ENCODE measurements at places on chromosomes 4 and X.
A peak's percentile ranks its signal among the peaks of the same experiment; 100 is the strongest.

- DNase-seq, result peak; percentile 30
Observed at GRCh38 chrX:137565921-137566745, at the start of gene ZIC3. Gene ZIC3 (plus strand): TSS chrX:137566127. CDS start chrX:137566692, 565 bp downstream.

DNA sequence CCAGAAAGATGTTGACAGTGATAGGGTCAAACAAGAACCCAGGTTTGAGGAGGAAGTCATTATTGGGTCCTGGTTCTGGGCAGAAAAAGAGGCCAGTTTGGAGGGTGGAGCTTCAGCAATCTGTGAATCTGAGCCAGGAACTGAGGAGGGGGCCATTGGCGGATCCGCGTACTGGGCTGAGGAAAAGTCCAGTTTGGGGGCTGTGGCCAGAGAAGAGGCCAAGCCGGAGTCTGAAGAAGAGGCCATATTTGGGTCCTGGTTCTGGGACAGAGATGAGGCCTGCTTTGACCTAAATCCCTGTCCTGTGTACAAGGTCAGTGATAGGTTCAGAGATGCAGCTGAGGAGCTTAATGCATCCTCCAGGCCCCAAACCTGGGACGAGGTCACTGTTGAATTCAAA lies 3.7 kb downstream of the GPRASP2 start:
- DNase-seq, result no peak

GRCh38 chr4:7686070-7686870 lies 251.5 kb upstream of the PSAPL1 start:
- DNase-seq, result no peak

GRCh38 chr4:92232566-92232965 lies 71.2 kb upstream of the GRID2 start:
- DNase-seq, result no peak

GRCh38 chr4:1720163-1720983 lies 750 bp downstream of the TMEM129 start:
- DNase-seq, result peak; percentile 16

DNA sequence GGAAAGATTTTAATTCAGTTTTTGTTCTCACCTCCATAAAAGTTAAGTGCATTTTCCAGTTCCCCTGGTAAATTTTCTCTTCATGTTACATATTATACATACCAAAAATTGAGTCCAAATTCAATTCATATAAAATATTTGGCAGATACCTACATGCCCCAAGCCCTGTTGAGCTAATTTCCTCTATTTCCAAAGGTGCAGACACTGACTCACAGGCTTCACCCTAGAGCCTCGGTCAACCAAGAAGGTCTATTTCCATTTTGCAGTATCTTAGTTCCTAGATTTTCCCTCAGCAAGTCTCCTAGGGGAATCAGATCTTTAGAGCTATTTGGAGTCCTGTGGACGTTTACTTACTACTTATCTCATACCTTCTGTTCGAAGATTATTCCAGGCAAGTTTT lies 174.4 kb downstream of the TSPAN5 start:
- DNase-seq, result no peak

DNA sequence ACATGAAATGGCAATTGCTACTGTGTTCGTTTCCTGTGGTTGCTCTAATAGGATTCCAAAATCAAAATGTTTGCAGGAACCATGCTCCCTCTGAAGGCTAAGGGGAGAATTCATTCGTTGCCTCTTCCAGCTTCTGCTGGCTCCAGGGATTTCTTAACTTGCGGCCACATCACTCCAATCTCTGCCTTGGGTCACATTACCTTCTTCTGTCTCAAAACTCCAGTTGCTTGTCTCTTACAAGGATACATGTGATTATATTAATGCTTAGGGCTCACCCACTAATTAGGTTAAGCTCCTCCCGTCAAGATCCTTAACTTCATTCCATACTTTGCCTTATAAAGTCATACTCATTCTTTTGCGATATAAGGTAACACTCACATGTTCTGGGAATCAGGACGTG lies 208.4 kb downstream of the RBM46 start:
- no peak for DNase-seq

GRCh38 chr4:1172228-1172851 lies at the start of gene SPON2:
Gene SPON2 (minus strand): TSS chr4:1172583.
- no peak for DNase-seq

- DNase-seq, result no peak
Observed at GRCh38 chr4:120671538-120671937, 251.0 kb downstream of the PRDM5 start.

GRCh38 chrX:118498351-118498750 lies 2.7 kb downstream of the DOCK11 start:
- no peak for DNase-seq

DNA sequence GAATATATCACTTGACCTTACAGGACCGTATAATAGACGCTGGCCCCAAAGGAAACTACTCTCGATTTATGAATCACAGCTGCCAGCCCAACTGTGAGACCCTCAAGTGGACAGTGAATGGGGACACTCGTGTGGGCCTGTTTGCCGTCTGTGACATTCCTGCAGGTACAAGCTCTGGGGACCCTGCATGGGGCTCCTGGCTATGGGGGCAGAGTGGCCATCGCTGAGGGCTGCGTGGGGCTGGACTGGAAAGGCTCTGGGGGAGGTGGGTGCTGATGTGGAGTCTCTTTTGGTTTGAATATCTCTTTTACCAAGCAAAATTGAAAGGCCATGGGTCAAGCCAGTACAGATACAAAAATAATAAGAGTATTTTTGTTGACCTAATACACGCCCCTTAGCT lies 33.9 kb downstream of the NELFA start:
- DNase-seq, result no peak

GRCh38 chr4:145301386-145302080 lies 121.1 kb upstream of the OTUD4 start:
- DNase-seq, result peak; percentile 61

DNA sequence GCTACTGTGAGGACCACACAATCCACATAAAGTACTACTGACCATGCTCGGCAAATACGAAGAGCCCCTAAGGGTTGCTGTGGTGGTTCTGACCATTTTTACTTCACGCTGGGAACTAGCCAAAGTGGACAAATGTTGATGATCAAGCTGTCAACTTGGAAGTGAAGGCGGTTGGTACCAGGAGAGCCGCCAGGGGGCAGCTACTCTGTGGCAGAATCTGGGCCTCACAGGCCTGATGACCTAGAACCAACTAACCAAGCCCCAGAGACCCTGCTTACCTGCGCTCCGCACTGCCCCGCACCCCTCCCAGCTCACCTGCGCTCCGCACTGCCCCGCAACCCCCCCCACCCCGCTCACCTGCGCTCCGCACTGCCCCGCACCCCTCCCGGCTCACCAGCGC lies 5.6 kb downstream of the GAK start:
- no peak for DNase-seq

DNA sequence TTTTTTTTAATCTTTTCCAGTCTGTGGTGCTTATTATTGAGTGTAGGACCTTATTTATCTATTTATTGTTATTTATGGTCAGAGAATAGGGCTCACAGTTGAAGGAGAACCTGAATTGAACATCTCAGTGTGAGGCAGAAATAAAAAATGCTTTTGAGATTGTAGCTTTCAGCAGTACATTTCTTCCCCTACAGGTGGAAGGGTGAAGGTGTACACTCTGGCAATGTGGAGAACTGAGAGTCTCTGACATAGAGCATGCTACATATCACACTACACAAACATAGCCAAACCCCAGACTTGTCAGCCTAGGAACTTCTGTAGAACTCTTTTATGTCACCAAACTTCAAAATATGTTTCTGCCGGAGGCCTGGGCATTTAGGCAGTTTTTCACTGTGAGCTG lies 140.2 kb downstream of the STIM2 start:
- DNase-seq, result no peak

DNA sequence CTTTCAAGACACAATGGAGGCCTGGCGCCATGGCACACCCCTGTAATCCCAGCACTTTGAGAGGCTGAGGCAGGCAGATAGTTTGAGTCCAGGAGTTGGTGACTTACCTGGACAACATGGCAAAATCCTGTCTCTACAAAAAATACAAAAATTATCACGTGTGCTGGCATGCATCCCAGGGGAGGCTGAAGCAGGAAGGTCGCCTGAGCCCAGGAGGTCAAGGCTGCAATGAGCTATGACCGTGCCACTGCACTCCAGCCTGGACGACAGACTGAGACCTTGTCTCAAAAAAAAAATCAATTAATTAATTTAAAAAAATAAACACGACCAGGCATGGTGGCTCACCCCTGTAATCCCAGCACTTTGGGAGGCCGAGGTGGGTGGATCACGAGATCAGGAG lies 2.0 kb upstream of the CTPS2 start:
- DNase-seq, result no peak

DNA sequence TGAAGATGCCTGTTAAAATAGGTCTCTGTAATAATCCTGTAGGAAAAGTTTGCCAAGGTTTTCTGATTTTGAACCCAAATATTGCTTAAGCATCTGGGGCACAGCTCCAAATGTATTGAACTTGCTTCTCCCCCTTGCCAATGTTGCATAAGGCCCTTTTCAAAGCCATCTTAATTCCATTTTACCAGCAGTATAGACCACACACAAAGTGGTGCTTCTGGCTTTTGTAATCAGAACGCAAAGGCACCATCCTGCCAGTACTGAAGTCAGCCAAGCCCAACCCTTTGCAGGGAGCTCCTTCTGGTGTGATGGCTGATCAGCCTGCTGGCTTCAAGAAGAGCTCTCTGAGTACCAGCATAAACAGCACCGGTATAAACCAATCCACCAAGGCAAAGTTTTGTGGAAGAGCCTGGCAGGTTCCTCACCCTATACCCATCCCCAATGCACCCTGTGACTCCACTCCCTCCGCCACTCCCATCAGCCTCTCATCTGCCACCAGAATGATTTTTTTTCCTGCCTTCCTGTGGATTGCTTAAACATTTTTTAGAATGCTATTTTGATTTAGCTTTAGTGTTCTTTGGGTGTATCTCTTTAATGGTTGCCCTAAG lies 39.2 kb upstream of the USP9X start:
- peak; percentile 56 for DNase-seq

- DNase-seq, result no peak
Observed at GRCh38 chr4:150931796-150932195, 83.3 kb downstream of the LRBA start.

DNA sequence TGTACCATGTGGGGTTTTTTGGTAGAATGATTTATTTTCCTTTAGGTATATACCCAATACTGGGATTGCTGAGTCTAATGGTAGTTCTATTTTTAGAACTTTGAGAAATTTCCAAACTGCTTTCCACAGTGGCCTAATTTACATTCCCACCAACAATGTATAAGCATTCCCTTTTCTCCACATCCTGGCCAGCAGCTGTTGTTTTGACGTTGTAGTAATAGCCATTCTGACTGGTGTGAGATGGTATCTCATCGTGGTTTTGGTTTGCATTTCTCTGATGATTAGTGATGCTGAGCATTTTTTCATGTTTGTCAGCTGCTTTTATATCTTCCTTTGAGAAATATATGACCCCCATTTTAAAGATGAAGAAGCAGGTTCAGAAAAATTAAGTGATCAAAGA lies 153.7 kb downstream of the CBR4 start:
- peak; percentile 98 for DNase-seq

DNA sequence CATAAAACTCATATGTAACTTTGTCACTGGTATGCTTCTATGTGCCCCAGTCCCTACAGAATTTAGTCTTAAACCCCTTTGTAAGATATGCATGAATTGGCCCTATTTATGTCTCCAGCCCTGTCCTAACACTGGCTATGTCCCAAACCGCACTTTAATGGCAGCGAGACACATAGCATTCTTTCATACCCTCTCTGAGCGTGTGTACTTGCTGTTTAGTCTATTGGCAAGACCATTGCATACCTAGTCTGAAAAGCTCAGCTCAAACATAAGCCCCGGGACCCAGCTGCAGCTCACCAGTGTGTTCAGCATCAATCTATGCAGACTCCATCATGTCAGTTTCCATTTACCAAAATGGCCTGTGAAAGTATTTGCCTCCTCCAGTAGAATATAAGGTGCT lies 1018.4 kb upstream of the TENM3 start:
- no peak for DNase-seq

- no peak for DNase-seq
Observed at GRCh38 chr4:112287258-112287989, 1.7 kb upstream of the TIFA start.

DNA sequence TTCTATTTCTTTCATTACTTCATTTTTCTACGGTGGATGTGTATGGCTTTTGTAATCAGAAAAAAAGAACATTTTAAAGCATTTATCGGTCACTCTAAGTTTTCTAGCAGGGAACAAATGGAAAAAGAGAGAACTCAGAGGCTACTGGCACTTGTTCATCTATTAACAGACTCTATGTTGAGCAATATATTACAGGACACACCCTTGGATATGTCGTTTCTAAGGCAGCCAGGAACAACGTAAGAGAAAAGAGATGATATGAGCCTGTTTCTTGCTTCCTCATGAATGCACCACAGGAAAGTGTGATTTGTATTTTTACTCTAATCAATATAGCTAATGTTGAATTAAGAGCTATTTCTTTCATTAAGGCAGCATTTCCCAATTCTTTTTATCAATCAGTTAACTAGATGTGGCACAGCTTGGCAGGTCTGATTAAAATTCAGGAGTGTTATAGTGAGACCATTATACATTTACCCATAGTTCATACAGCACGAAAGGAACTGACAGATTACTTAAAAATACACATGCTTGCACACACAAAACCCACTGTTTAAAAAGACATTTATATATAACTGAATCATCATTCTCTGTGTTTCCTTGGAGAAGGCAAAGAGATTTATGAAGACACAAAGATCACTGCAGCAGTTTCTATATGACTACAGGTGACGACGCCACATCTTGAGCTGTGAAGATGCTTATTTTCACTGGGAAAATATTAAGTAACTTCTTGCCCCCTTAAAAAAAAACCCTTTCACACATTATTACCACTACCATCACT lies 13.0 kb downstream of the RAB9B start:
- DNase-seq, result no peak

- DNase-seq, result peak; percentile 12
Observed at GRCh38 chr4:8355306-8355705, 85.2 kb downstream of the ACOX3 start.

DNA sequence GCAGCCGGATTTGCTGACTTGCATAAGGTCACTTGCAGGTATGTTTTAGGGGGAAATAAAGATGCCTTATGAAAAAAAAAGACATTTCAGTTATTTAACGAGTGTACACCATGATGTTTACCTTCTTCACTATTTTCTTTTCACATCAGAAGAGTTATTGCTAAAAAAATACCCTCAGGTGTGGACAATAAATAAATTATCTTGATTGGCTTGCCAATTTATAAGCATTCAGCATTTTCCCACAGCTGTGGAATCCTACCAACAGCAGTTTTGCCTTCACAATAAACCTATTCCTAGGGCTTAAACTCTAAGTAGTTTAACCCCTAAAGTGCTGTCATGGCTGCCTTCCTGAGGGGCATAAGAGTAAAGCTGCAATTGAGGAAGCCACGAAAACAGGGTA lies 83.4 kb upstream of the S100G start:
- no peak for DNase-seq

DNA sequence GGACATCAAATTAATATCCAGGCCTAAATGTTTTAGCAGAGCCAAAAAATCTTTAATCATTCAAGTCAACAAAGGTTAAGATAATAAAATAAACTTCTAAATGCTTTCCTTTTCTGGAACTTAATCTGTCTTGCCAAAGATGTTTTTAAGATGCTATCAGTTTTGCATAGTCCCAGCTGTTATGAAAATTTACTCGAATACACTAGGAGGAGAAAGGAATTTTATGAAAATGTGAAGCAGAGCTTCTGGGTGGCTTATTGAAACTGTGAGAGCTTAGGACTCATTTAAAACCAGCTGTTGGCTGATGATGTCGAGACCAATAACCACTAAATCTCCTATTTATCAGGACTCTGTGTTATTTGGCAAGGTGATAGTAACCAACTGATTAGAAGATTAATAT lies 202.2 kb upstream of the ETNPPL start:
- no peak for DNase-seq

- DNase-seq, result no peak
Observed at GRCh38 chr4:78803983-78804382, 27.8 kb downstream of the BMP2K start.

- peak; percentile 8 for DNase-seq
Observed at GRCh38 chrX:49209434-49210251, 9.7 kb upstream of the SYP start.

Data from fibroblast of skin of abdomen (primary cell).